HFFc6 (cell line): ENCODE measurements at places on chromosomes 2 and 18. TPM values are rescaled to one million over a fixed set of nuclear protein-coding genes. Genes with fewer than 3 reads are reported as not detected.

The MSTN gene
- total RNA-seq, result not detected in 3 replicates

- DNase-seq, result no peak
These were observed 99.0 kb downstream of the AGAP1 start for GRCh38 chr2:235592836-235593235.

DNA sequence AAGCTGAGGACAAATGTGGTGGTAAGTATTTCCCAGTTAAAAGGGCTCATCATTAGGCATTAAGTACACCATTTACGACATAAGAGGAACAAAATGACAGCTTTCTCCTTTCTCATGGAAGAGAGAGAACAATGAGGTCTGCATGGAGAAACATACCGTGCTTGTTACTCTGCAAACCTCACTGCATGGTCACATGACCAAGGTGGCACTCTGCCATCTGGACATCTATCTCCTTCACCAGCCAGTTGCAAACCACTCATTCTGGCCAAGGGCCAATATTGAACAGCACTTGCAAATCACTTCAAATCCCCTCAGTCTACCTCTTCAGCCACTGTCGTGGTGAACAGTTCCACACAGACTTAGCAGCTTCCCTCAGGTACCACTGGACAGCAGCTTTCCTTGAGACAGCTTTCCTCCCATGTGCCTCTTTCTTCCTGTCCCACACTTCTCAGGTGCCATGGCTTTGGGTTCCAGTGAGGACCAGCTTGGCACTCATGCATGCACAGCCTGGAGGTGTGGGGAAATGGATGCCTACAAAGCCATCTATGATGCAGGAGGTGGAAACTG lies 29.5 kb upstream of the DPP4 start:
- no peak for DNase-seq

DNA sequence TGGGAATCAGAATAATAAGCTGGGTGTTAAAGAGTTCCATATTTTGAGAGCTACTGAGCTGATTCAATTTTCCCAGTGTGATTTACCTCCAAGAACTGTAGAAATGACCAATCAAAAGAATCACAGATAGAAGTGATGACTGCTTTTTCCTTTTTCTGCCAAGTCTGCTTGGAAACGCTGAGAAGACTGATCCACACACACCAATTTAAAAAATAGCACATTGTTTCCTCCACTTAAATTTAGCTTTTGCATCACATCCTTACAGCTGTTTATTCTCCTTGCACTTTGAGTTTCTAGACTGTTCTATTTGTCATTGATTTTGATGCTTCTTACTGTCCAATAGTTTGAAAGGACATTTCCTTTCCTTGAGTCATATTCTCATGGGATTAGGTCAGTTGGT lies 590.3 kb upstream of the CHAC2 start:
- no peak for DNase-seq

GRCh38 chr2:62663411-62663810 lies 42.1 kb upstream of the EHBP1 start:
- DNase-seq, result peak; percentile 90

The GAREM2 gene
- total RNA-seq, result not detected in 3 replicates

DNA sequence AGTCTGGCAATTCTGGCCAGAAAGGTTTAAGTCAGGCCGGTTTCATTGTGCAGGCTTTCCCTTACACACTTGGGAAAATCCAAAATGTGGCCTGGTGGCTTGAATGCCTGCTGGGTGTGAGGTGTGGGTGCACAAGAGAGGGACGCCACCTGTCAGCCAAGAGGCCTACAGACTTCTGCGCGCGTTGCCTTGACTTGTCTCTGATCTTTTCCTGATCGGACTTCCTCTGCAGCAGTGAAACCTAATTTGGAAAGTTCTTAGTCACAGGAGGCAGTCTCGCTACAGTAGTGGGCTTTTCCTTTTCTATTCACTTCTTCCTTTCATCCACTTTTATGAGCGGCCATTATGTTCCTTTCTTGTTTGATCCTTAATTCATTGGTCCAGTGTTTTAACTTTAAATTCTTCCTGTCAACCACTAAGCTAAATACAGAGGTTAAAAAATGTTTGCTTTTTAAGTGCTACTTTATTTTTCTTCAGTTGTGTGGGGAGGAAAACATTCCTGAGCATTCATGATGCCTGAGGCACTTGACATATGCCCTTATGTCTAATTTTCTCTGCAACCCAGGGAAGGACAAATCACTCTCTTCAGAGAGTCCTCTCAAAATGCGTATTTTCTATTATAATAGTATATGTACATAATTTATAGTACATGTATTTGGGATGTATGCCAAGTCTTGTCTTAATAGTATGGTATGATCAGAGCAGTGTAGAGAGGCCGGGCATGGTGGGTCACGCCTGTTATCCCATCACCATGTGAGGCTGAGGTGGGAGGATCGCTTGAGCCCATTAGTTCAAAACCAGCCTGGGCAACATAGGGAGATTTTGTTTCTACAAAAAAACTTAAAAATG lies 128.9 kb downstream of the WDSUB1 start:
- DNase-seq, result no peak

The CCBE1 gene
- total RNA-seq, result 149 to 223 TPM (median 152 TPM) in 3 replicates

The CELF4 gene
- not detected in 3 replicates for total RNA-seq

DNA sequence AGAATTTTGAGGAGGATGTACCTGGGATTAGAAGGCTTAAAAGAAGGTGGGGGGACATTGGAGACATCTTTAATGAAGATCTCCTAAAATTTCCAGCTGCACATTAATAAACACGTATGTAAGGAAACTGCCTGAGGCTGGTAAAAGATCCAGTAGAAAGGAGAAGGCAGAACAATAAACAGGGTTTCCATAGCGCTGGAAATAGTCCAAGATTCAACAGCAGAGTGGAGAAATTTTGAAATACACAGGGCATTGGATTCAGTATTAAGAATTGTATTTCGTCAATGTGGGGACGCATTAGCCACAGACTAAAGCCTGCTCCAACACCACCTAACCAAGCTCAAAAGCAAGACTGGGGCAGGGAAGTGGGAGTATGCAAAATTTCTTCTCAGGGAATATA lies 606.9 kb upstream of the NRXN1 start:
- DNase-seq, result no peak

The SERPINB5 gene
- not detected in 3 replicates for total RNA-seq

DNA sequence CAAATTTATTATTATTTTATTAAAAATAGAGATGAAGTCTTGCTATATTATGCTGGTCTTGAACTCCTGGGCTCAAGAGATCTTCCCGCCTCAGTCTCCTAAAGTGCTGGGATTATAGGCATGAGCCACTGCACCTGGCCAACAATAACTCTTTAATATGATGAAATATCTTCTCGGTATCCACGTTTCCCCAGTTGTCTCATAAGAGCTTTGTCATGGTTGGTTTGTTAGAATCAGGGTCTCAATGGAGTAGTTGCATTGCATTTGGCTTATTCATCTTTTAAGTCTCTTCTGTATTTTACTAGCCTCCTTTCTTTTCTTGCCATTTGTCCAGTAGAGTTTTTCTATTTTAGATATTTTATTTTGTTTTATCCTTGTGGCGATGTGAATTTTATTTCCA lies 32.7 kb upstream of the DLX2 start:
- no peak for DNase-seq

The GREB1 gene
- 0.05 TPM in 1 of 3 replicates, not detected in the others for total RNA-seq

DNA sequence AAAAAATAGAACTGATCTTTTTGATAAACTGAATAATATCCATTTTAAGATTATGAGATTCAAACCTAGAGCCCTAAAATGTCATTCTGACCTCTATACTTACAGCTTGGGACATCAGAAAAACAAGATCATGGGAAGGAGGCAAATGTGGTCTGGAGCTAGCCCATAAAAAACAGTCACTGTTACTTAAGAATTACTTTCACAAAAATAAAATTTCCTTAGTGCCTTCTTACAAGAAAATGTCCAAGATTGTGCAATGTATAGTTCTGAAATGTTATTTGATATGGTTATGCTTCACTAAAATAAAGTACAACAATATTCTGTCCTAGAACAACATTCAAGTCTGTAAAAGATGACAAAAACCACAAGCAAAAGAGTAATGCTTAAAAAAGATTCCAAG lies 247.6 kb downstream of the DYM start:
- DNase-seq, result no peak

The FAHD2B gene
- 3.2 to 6.1 TPM (median 4.4 TPM) in 3 replicates for total RNA-seq

DNA sequence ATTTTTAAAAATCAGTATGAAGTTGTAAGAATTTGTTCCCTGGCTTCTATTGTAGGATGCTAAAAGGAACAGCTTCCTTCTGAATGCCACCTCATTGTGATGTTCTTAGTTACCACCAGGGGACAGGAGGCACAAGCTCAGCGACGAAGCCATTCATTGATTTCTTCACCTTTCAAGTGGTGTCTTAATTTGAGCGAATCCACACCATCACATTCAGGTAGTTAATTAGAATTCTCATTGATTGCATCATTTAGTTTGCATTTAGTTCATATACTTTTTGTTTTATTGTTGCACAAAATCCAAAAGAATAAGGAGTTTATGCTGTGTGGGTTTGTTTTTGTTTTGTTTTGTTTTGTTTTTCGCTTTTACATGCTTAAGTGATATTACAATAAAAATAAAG lies 23.1 kb downstream of the CYP27C1 start:
- no peak for DNase-seq

DNA sequence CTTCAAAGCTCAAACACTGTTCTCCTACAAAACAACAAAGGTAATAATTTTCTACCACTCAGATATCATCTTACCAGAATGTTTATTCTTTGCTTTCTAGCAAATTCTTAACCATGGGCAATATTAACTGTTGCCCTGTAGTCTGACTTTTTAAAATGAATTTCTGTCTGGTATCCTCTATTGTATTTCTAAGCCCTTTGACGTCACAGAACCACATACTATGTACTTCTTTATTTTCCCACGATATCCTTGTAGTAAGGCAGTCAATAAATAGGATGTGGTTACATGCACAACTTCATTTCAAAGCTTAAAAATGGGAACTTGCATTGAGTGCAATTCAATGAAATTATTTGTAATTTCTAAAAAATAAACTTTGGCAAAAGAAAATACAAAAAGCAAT lies 58.7 kb downstream of the THADA start:
- DNase-seq, result no peak

DNA sequence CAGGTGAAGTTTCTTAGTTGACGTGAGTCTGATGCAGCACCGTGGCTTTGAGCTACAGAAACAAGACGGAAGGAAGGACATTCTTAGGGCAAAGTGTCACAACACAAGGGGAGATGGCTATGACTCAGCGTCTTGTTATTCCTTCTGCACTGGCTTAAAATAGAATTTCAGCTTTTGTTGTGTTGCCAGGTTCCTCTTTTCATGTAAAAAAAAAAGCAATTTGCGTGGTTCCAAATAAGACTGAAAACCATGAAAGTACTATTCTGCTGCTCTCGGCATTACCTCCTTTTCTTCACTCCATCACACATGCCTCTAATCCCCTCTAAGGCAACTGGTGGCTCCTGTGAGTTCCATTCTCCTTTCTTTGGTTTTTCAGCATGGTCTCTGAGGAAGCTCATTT lies 150.1 kb downstream of the ANTXR1 start:
- DNase-seq, result peak; percentile 80

DNA sequence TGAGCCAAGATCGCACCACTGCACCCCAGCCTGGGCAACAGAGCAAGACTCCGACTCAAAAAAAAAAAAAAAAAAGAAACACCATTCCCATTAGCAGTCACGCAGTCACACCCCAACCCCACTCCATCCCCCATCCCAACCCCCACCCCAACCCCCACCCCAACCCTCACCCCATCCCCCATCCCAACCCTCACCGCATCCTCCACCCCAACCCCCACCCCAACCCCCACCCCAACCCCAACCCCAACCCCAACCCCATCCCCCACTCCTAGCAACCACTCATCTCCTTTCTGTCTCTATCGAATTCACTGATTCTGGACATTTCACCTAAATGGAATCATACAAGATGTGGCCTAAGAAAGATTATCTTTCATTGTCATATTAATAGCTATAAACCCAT lies 25.9 kb upstream of the ATP9B start:
- DNase-seq, result no peak

GRCh38 chr2:39737661-39738060 lies 41.4 kb downstream of the THUMPD2 start:
- DNase-seq, result peak; percentile 79

The IL36A gene
- total RNA-seq, result not detected in 3 replicates

- no peak for DNase-seq
These were observed 78.4 kb downstream of the LIMS1 start for GRCh38 chr2:108612514-108613183.

DNA sequence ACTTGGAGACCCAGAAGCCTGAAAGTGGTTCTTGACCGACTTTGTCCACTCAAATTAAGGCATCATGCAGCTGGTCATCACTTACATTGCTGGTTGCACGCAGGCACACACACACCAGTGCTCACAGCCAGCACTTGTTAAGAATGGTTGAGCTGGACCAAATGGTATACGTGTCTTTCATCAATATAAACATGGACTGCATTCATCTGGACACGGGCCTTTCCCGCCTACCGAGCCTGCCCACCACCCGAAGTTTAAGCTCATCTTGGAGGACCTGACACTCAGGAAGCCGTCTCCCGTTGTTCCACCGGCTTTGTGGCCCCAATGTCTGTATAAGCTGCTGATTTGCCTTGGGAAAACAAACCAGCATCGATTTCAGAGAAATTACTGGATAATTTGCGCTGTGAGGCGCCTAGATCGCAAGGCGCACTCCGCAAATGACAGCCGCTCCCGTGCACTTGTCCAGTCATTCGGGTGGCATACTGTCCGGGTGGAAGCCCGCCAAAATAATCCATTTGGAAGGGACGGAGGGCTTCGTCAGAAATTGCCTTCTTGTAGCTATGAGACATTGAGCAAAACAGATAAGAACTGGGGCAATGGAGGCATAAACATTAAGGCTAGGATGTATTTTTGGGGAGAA lies 40.1 kb upstream of the AKAIN1 start:
- DNase-seq, result no peak

The PID1 gene
- total RNA-seq, result 7.8 to 8.3 TPM (median 7.9 TPM) in 3 replicates

The MAL gene
- not detected in 3 replicates for total RNA-seq

DNA sequence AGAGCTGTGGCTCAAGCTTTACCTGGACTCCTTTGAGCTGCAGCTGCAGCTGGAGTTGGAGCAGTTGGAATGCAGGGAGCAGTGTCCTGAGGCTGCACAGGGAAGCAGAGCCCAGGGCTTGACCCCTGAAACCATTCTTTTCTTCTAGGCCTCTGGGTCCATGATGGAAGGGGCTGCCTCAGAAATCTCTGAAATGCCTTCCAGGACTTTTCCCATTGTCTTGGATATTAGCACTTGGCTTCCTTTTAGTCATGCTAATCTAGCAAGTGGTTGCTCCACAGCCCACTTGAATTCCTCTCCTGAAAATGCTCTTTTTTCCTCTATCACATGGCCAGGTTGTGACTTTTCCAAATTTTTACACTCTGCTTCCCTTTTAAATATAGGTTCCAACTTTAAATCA lies 108.6 kb upstream of the RNF152 start:
- no peak for DNase-seq

GRCh38 chr18:74950479-74950878 lies 258.5 kb downstream of the PTGR3 start:
- DNase-seq, result no peak

- no peak for DNase-seq
These were observed 66.8 kb upstream of the FOSL2 start for GRCh38 chr2:28325567-28326468.

The LINC00305 gene
- not detected in 3 replicates for total RNA-seq

The TWIST2 gene
- 126 to 142 TPM (median 127 TPM) in 3 replicates for total RNA-seq

DNA sequence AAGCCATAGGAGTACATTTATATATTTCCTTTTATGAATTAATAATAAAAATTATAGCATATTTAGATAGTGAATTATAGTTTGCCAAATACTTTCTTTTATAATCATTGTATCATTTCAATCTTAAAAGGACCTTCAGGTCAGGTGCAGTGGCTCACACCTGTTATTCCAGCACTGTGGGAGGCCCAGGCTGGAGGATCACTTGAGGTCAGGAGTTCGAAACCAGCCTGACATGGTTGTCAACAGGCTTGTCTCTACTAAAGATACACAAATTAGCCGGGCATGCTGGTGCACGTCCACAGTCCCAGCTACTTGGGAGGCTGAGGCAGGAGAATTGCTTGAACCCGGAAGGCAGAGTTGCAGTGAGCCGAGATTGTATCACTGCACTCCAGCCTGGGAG lies 19.7 kb downstream of the APOB start:
- no peak for DNase-seq
